NCI-H1436 treated with DMSO at 0.1 percent for 48 hours (cell line): ENCODE measurements at places on chromosomes 12 and 14.

DNA sequence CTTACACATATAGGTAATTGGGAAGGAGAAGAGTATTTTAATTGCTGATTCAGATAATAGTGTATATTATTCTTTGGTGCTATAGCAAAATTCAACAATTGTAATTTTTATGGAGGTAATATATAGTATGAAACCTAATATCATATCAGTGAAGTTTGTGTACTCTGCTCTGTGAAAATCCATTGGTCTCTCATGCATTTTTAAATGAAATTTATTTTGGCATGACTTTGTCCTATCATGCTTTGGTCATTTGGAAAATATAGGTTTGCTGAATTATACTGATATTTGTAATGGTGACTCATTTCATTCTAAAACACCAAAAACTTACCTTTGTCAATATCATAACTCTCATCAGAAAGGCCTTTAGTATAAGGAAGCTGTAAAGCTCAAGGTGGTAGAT is 962.0 kb upstream of the NOVA1 start:
- DNase-seq = no peak

GRCh38 chr14:95006479-95006878 is 150.8 kb downstream of the DICER1 start:
- DNase-seq = no peak

DNA sequence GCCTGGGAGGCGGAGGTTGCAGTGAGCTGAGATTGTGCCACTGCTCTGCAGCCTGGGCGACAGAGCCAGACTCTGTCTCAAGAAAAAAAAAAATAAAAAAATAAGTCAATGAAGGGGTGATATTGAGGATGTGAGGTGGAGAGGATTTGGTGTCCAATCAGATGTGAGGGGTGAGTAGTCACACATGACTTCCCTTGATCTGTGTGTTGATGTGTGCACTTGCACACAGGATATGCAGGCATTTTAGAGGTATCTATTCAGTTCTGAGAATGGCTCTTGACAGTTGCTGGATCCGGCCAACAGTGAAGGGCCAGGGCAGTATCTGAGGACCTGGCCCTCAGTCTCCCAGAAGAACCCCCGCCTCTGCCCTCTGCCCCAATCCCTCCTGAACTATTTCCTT is 7.8 kb upstream of the SP7 start:
- DNase-seq = no peak

DNA sequence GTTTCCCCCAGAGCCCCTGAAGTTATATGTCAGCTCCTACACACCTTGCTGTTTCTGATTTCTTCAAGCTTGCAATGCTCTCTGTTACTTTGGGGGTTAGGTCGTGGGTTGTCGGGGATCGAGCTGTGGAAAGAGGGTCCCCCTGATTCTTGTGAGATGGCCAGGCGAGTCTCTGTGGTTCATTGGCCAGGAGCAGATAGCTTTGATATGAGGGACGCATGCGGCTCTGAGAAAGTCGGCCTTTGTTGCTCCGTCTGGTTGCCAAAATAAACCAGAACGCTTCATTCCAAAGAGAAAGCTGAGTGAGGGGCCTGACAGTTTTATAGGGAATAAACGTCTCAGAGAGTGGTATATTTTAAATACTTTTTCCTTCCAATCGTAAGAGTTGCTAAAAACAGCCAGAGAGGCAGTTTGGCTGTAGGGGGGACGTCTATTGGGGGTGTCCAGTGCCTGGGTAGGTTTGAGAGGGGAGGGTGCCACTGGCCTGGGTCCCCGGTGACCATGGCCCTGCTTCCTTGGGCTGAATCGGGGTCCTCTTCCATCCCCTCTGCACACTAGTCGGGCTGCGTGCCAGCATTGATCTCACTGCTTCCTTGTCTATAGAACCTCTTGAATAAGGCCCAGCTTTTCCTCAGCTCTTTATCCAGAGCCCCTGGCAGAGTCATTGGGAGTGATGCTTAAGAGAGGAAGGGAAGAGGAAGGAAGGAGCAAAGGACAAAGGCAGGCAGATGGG is 18.9 kb downstream of the CCND2 start:
- no peak for DNase-seq

DNA sequence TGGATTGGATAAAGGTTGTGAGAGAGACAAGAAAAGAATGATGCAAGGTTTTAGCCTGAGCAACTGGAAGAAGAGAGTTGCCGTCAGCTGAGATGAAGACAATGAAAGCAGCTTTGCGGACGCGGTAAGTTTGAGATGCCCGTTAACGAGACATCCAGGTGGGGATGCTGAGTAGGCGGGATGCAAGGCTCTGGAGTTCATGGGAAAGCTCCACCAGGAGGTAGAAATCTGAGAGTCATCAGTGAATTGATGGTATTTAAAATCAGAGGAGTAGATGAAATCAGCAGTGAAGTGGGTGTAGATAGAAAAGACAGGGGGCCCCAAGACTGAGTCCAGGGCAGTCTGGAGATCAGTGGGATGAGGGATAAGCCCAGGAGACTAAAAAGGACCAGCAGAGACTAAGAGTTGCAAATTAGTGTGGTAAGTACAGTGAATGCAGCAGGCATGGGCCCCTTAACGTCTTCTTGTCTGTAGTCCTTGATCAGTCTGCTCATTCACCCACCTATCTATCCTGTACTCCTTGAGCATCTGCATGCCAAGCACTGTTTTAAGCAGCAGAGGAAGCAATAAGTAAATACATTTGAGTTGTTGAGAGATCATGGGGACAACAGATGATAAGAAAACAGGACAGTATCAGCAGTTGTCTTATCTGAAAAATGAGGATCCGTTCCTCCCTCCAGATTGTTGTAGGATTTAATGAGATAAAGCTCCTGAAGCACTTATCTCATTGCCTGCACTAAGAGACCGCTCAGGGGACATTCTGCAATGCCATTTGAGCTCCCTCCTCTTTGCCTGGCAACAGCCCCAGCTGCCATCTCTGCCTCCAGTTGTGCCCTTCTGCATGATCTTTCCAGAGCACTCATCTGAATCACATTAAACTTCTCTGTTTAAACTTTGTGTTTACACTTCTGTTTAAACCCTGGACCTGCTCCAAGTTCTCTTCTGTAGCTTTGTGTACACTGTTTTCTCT is 91.5 kb downstream of the APAF1 start:
- DNase-seq = no peak
